ENCODE measurements at places on chromosomes 6 and 20.

DNA sequence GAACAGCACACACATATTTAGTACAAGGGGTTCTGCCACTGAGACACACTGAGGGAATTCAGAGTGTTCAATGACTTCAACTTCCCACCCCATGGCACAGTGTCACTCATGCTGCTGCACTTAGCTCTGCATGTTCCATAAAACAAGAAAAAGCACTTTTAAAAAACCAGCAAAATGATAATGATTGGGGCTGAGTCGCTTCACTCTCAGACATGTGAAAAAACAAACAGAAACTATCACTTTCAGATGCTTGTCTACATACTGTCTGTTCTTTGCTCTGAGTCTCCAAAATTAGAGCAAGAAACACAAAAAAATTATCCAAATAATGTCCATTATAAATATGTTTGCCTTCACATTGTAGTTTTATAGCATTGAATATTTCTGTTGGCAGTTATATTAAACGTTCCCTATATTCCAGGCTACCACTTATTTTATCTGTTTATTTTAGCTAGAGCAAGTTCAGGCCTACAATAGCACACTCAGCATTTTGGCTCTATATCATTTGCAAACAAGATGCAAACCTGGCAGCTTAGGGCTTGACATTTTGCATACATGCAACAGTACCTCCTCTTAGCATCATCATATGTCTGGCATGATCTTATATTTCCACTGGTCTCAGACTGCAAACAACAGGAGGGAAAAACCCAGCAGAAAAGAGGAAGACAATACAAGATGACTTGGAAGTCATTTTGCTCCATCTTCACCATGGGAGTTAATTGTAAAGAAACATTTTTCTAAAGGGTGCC, 398.8 kb downstream of the HACE1 start:
- DNase-seq: no peak

- no peak for DNase-seq
These were observed 30.1 kb downstream of the GLP1R start for GRCh38 chr6:39078695-39079094.

GRCh38 chr6:163748036-163748435, 333.5 kb downstream of the QKI start:
- DNase-seq: no peak

DNA sequence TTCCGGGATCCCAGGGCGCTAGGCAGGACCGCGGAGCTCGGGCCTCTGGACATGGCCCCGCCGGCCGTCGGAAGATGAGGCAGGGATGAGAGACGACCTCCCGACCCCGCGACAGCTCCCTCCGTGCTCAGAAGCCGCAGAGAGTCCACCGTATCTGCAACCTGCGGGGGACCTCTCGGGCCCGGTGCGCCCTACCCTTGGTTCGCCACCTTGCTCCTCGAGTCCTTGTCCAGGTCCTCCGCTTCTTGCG, 301 bp downstream of the PPP1R3D start:
- DNase-seq: no peak

DNA sequence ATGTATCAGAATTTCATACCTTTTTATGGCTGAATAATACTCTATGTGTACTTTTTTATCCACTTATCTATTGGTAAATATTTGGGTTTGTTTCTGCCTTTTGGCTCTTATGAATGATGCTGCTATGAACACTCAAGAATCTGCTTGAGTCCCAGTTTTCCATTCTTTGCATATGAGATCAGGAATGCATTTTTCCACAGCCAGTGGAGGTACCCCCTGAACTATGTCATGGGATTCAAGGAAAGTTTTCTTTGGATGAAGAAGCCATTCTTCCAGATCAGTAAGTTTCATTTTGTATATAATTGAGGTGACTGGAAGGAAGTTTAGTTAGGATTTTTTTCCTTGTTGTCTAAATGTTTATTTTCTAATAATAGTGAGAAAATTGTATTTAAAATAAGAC, 40.9 kb downstream of the NKX2-4 start:
- DNase-seq: no peak

GRCh38 chr20:17795501-17796071, 95.8 kb downstream of the BANF2 start:
- DNase-seq: no peak

- no peak for DNase-seq
These were observed 28.1 kb upstream of the SCGN start for GRCh38 chr6:25623879-25624278.

DNA sequence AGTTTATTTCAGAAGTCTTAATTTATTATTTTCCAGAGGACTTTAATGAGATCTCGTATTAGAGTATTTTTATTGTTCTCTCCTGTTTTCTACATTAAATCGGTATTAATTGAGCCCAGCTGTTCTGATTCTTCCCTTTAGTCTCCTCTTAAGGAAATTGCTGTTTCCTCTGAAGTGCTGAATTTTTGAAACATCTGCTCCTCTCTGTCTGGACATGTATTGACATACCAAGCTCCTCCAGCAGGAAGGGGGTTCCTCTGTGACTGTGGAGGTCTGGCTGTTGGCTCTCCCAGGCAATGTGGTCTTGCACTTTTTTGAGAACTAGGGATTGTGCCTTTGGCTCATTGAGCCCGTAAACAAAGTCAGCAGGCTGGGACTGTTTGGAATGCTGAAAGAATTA, 74.9 kb downstream of the MAP3K4 start:
- no peak for DNase-seq

DNA sequence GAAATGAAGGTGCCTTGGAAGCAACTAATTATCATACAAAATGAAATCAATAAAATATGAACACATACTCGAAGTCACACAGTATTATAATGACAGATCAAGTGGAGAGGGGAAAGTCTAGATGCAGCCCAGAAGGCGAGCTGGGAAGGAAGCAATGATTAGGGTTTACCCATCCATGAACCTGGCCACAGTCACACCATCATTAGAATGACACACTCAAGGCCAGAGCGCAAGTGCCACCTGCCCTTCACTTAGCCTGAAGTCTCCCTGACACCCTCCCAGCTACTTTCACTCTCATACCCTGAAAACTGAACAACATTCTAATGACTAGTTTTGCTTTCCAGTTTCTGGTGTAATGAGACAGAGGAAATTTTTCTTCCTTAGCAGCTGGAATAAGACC, 302.8 kb upstream of the JARID2 start:
- no peak for DNase-seq

DNA sequence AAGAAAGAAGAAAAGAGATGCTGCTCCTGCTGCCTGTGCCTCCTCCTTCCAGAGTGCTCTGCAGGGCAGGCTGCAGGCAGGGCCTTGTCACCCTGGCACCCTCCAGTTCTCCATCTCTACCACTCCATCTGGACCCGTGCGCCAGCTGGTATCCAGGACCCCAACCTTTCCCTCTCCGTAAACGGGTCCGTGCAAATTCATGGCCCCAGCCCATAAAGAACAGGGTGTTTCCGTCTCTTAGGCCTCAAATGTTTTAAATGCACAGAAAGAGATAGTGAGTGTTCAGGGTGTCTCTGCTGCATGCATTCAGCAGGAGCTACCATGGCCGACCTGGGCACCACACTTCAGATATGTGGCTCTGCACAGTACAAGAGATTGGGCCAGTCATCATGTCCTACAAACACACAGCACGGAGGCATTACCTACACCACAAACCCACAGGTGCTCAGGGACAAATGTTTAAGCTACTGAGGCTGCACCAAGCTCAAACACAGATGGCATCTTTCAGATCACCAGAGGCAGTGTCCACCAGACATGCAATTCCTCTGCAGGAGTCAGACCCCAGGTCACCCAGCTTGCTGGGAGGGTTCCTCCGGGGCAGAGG, 258.1 kb downstream of the DLL1 start:
- no peak for DNase-seq

DNA sequence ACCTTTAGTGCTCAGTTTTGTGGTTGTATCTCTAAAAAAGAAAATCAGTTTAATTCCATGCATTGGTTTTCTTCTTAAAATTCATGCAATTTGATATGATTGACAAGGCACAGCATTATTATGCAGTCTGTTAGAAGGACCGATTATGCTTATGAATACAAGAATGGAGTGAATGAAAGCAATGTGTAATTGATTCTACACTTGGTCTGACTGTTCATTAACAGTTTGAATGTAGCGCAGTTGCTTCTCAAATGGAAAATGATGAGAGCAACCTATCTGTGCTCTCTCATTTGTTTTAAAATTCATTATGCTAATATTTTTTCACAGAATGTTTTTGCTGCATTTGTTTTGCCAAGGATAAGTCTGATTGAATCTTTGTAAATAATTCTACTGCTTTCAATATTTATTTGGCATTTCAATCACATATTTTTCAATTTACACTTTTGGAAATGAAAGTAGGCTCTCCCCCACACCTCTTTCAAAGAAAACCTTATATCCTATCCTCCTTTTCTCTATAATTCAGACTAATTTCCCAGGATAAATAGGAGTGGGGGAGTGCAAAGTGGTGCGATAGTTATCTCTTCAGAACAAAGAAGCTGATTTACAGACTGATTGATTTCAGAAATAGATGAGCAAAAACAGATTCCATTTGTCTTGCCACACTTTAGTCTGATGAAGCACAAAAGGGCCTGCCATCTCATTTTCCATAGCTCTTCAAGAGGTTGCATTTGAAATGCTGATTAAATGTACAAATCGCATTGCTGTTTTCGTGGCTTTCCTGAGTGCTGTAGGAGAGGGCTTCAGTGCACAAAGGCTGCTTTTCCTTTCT, 885.3 kb upstream of the FLRT3 start:
- no peak for DNase-seq

DNA sequence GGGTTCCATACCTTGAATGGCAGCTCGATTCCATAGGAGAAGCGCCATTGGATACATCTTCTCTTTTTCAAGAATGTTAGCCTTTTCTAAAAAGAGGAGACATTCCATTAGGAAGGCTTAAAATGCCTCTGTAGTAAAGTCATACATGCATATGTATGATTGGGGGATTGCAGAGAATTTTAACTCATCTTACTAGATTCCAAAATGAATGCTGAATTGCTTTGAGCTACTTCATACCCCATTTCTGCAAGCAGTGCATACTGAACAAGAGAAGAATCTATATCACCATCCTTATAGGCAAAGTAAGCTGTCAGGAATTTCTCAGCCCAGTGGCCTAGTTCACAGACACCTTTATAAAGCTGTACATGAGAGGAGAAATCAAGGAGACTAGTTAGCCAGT, 80.3 kb downstream of the NDUFAF5 start:
- no peak for DNase-seq

- no peak for DNase-seq
These were observed 41.6 kb downstream of the UNC5CL start for GRCh38 chr6:40997234-40997957.

GRCh38 chr20:52785679-52786078, 186.5 kb upstream of the TSHZ2 start:
- no peak for DNase-seq

DNA sequence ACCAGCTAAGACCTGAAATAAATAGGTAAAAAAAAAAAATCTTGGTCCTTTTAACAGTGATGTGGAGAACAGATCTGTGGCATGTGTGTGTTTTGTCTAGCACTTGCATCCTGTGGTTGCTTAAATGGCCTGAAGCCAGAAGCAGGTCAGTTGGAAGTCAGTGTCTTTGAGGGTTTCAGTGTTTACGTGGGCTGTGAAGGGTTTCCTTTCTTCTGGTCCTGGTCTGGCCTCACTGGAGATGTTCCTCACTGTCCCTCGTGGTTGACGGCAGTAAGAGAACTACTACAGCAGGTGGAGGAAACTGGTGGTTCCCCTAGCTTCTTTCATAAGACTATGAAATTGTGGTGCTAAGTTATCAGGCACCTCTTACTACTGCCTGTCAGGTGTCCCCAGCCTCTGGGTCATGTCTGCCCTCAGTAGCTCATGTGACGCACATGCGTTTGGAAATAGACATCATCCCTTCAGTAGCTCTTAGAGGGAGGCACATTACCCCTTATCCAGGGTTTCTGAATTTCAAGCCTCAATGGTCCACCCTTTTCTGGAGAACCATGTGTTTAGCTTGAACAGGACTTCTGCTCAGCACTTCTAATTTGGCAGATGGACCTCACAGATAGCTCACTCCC, 59.4 kb upstream of the SCP2D1 start:
- no peak for DNase-seq

GRCh38 chr6:16840291-16840690, 79.0 kb upstream of the ATXN1 start:
- DNase-seq: no peak

- no peak for DNase-seq
These were observed 123.4 kb upstream of the TENT5A start for GRCh38 chr6:81875782-81876293.

DNA sequence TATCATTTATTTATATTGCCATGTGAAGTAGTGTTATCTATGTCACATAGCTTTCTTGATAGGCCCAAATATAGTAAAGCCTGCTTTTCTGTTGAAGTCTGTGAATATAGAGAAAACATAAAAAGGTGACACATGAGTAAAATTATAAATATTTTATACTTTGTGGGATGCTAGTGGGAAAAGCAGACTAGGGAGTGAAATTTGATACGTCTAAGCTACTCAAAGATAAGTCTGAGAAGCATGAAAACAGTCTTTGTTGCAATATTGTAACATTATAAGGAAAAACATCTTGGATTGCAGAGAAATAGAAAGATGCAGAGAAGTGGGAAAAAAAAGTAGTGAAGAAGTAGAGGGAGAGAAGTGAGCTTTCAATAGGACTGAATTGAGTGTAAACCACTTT, 75.4 kb downstream of the ZNF292 start:
- no peak for DNase-seq

DNA sequence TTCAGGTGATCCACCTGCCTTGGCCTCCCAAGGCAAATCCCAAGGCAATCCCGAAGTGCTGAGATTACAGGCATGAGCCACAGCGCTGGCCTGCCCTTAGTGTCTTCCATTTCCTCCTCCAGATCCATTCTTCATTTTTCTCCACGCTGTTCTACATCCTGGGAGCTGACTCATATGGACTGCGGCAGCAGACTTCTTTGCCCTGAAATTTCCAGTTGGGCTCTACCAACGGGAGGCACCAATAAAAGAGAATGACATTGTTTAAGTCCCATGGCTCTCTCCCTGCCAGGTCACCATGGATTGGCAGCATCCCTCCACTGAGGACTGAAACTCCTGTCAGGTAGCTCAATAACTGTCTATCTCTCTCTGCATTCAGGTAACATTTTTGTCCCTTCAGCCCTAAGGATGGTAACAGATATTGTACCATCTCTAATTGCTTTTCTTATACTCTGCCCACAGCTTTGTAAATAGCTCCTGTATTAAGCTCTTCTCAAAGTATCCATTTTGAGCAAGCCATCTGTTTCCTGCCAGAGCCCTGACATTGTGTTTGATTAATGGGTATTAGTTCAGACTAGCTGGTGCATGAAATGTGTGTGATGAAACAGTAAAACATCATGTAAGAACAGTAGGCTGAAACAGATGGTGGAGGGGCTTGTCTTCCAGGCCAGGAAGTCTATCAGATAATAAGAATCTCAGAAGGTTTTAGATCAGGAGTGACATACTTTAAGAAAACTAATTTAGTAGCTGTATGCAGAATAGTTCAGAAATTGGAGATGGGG, 3.6 kb downstream of the TBCC start:
- DNase-seq: no peak

- DNase-seq: no peak
These were observed 2.9 kb downstream of the SIRPB1 start for GRCh38 chr20:1616858-1617434.

GRCh38 chr6:147802459-147802858, 294.0 kb downstream of the SAMD5 start:
- no peak for DNase-seq

All from stimulated activated CD8-positive, alpha-beta memory T cell treated with anti-CD3 and anti-CD28 coated beads, Interleukin-4, amount 100 ng/mL, for 1 hour (primary cell).